ENCODE measurements at places on chromosomes 16 and 17.

GRCh38 chr16:80994451-80994850 is 12.2 kb downstream of the CMC2 start:
- no peak for DNase-seq

DNA sequence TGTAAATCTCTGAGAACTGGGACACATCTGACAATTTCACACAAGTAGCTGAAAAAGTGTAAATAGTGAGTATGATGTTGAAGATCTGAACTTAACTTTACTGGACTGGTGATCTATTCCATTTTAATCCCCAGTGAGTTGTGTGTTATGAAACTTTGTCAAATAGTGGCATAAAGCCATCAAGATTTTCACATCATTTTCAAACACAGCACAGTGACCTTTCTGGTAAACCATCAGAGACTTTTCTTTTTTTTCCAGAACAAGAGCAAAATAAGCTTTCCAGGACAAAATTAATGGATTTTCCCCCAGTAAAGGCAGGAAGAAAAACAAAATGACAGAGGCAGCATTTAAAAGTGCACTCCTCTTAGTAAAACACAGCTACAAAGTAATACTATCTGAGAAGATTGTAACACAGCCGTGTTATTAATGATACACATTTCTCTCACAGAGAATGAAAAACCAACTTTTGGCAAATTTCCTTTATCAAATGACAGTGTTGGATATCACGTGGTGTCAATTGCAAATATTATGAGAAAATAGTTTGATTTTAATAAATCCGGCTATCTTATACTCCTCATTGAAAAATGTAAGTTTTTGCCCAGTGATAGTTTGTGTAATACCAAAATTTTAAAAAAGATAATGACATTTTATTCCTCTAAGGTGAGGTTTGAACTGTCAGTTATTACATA is 16.8 kb upstream of the COL1A1 start:
- DNase-seq = no peak

- DNase-seq = no peak
Observed at GRCh38 chr16:69351309-69352027, at the start of gene TMED6. Gene TMED6, minus strand, starts transcription at chr16:69351786. Its CDS starts 33 bp downstream, at chr16:69351753.

GRCh38 chr17:80422276-80422675 is 7.3 kb downstream of the ENDOV start:
- DNase-seq = no peak

- no peak for DNase-seq
Observed at GRCh38 chr17:75845058-75845711, 981 bp upstream of the UNC13D start.

DNA sequence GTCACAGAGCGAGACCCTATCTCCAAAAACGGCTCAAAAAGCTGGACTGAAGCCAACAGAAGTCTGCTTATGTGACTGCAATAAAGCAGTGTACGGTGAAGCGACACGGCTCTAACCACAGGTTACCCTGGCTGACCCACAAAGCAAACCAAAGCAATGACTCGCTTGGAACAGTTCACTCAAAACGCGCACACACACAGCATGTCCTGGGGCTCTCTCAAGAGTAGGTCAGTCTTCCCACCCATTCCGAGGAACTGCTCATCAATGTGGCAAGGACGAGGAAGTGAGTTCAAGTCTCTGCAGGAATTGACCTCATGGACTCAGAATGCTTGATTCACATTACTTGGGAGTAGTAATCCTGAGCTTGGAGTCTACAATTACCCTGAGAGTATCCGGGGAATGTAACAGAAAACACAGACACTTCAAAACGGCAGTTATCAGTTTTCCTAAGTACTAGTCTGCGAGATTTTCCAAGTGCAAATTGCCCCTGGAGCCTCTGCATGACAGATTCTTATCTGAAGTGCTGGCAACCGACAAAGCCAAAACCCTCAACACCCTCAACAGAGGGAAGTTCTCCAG is 25.4 kb downstream of the PELP1 start:
- DNase-seq = peak; percentile 75

GRCh38 chr16:14314116-14314515 is 243.0 kb downstream of the MRTFB start:
- no peak for DNase-seq

DNA sequence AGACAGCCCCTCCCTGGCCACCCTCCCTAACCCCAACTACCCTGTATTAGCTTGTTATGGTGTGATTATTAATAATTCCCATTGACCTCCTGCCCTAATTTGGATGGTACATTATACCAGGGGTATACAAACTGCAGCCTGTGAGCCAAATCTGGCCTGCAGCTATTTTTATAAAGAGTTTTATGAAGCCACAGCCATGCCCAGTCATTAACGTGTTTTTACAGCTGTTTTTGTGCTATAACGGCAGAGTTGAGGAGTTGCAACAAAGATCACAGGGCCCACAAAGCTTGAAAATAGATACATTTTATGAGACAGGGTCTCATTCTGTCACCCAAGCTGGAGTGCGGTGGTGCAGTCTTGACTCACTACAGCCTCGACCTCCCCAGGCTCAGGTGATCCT is 6.0 kb downstream of the METTL22 start:
- DNase-seq = no peak

DNA sequence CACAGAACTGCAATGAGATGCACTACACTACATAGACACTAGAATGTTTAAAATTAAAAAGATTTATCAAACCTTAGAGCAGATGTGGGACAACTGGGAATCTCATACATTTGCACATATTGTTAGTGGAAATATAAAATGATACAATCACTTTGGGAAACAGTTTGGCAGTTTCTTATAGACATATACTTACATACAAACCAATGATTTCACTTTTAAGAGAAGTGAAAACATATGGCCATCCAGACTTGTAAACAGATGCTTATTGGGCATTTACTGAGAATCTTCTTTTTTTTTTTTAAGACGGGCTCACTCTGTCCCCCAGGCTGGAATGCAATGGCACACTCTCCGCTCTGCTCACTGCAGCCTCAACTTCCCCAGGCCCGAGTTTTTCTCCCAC is 50.1 kb downstream of the AXIN2 start:
- DNase-seq = no peak

GRCh38 chr16:9965079-9965478 is 217.1 kb downstream of the GRIN2A start:
- peak; percentile 63 for DNase-seq

DNA sequence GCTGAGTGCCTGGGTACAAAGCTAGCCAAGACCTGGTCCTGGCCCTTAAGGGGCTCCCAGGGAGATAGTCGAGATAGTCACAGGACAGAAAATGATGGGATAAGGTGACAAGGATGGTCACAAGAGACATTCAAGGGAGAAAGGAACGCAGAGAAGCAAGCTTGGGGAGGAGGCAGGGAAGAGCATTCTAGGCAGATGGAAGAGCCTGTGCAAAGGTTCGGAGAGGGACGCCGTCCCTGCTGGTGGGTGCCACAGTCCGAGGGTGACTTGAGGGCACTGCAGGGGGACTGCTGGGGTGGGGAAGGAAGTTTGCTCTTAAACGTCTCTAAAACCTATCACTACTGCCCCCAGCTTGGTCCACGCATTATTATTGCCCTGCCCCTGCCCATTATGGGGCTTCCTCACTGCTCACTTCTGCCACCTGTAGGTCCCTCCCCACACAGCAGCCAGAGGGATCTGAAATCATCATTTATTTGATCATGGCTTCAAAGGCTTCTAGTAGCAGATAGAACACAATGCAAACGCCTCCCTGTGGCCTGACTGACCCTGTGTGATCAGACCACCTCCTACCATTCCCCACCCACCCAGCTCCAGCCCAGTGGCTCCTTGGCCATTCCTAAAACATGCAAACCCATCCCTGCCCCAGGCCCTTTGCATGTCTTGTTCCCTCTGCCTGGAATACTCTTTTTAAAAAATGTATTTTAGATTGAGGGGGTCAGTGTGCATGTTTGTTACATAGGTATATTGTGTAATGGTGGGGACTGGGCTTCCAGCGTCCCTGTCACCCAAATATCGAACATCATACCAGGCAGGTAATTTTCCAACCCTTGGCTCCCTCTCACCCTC is 60.3 kb downstream of the RMI2 start:
- no peak for DNase-seq

- no peak for DNase-seq
Observed at GRCh38 chr16:88714420-88715302, 8.4 kb downstream of the CTU2 start.

DNA sequence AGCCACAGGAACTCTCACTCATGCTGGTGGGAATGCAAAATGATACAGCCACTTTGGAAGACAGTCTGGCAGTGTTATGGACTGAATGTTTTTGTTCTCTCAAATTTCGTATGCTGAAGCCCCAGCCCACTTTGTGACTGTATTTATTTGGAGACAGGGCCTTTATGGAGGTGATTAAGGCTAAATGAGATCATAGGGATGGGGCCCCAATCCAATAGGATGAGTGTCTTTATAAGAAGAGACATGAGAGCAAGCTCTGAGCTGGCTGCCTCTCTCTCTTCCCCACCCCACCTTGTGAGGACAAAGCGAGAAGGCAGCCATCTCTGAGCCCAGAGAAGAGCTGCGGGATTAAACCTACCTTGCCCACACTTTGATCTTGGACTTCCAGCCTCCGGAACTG is 21.9 kb upstream of the RAI1 start:
- no peak for DNase-seq

- DNase-seq = peak; percentile 41
Observed at GRCh38 chr16:66619534-66620428, 15.3 kb downstream of the CMTM3 start.

GRCh38 chr16:82660075-82660645 is 33.4 kb downstream of the CDH13 start:
- no peak for DNase-seq

DNA sequence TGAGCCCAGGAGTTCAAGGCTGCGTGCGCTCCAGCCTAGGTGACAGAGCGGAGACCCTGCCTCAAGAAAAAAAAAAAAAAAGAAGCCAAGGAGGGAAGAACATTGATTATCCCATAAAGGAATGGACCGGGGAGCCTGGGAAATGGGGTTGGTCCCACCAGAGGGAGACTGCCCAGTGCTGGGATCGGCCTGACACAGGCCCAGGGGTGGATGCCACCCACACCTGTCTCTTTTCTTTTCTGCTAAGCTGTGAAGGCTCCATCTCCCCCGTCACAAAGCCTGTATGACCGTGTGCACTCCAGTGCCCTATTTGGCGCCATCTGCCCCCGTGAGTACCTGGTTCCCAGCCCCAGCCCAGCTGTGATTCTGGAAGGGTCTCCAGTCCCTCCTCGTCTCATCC is 15.7 kb downstream of the UBALD1 start:
- DNase-seq = no peak

DNA sequence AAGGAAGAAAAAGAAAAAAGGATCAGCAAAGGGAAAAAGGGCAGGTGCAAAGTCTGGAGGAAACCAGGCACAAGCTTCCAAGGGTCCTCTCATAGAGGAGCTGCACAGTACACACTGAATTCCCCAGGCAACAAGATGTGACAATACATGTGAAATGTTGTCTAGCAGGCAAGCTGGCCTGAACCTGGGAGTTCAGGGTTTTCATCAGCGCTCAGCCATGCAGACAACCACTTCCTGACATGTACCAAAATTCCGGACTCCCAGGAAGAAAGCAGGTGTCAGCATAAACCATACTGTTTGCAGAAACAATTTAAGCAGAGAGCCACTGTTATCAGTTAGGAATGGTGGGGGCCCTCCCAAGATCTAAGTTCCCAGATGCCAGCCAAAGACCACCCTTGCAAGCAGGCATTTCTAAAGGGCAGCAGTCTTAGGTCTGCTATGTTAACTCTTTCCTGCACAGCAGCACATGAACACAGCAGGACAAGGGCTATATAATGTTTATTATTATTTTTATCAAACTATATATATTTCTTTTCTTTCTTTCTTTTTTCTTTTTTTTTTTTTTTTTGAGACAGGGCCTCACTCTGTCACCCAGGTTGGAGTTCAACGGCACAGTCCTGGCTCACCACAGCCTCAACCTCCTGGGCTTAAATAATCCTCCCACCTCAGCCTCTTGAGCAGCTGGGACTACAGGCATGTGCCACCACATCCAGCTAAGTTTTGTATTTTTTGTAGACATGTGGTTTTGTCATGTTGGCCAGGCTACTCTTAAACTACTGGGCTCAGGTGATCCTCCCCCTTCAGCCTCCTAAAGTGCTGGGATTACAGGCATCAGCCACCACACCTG is 10.1 kb downstream of the TK2 start:
- DNase-seq = peak; percentile 94

DNA sequence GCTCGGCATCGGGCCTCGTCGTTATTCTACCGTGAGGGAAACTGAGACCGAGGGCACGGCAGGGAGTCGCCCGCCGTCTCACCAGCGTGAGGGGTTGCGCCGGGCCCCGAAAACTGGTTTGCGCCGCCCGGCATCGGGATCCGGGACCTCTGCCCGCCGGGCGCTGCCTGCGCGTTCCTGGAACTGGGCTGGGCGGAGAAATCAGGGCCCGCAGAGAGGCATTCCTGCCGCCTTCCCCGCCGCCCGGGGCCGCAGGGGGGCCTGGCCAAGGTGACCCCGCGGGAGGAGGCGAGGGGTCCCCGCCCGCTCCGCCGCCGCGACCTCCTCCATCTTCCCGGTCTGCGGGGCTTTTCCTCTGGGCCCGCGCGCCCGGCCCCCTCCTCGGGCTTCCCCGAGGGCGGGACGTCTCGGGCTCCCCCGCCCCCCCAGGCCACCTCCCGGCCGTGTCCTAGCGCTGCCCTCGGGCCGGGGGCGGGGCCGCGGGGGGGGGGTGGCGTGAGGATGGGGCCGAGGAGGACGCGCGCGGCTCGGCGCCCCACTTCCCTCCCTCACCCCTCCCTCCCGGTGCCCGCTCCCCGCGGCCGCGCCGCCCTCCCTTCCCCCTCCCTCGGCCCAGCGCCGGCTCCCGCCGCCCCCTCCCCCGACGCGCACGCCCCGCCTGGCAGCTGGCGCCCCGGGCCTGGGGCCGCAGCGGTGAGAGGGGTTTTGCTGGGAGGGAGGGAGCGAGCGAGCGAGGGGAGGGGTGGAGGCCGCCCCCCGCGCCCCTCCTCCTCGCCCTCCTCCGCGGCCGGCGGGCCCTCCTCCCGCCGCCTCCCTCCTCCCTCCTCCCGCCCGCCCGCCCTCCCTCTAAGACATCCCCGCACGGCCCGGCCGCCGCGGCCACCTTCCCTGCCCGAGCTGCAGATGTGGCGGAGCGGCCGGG is at the start of gene GLIS2:
Gene GLIS2, plus strand, starts transcription at position 882 of the 922 bp plus-strand sequence. CDS start 16,214 bp downstream, outside the sequence.
- DNase-seq = no peak

GRCh38 chr16:81005610-81006161 is 999 bp downstream of the CMC2 start:
- DNase-seq = no peak

GRCh38 chr17:81039096-81039495 is 4.1 kb downstream of the BAIAP2 start:
- DNase-seq = no peak

GRCh38 chr16:85461814-85462713 is 151.1 kb upstream of the GSE1 start:
- DNase-seq = no peak

GRCh38 chr16:67417333-67418061 is 1.2 kb upstream of the ZDHHC1 start:
- no peak for DNase-seq

DNA sequence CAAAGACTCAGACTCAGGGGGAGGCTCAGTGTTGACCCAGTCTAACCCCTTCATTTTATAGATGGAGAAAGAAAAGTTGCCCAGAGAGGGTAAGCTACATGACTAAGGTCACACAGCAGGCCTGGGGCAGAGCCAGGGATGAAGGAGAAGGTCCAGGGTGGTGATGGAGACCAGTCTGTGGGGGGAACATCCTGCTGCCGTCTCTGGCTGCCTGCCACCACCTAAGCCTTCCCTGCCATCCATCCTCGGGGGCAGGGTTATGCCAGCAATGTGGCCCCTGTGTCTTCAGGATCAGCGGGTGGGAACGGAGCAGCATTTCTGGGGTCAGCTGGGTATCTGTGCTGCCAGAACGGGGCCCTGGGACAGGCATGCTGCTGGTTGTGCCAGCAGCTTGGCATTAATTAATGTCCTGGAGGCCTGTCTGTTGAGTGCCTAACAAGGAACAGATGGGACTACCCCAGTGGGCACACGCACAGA is 5.5 kb downstream of the DOK4 start:
- no peak for DNase-seq
